Lower lobe of right lung (tissue), 2 donors: ENCODE measurements at places on chromosomes 5 and 9.

GRCh38 chr5:174596429-174596828, 128.0 kb upstream of the MSX2 start:
- no peak for DNase-seq

DNA sequence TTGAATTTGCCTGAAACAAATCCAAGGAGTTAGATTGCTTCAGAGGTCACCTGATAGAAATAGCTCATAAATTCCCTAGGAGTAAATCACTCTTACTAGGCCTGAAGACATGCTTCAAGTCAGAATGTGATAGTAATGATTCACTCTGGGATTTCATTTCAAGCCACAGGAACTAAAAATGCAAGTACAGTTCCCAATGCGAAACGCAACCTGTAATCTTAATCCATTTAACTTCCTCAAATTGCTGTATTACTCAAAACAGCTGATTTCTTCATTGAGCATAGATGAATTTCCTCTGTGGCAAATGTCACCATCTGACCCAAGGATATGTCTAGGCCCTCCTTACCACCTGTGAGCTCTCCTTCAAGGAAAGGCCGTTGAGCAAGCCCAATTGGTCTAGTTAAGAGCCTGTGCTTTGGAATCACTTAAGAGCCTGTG, 32.1 kb upstream of the IL6ST start:
- no peak for DNase-seq

GRCh38 chr9:122338994-122339393, 31.8 kb upstream of the PTGS1 start:
- DNase-seq: no peak

GRCh38 chr5:111308951-111309350, 84.8 kb downstream of the CAMK4 start:
- no peak for DNase-seq

DNA sequence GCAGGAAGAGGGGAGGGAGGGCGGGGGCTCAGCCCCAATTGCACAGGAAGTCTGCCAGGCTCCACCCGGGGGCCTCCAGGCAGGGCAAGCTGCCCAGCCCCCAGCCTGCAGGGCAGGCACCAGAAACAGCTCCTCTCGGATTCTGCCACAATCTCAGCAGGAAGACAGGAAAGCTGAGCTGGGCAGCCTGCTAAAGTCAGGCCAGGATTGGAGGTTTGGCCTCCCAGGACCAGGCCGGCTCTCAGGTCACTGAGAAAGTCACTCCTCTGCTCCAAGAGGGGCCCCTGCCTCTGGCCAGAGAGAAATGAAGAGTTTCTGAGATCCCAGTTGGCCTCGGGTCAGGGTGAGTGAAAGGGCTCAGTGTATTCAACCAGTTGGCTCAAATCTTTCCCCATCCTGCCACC, 54.6 kb upstream of the STXBP1 start:
- DNase-seq: peak; percentile 46

- DNase-seq: no peak
These were observed 67.1 kb downstream of the SIL1 start for GRCh38 chr5:139131062-139131461.

DNA sequence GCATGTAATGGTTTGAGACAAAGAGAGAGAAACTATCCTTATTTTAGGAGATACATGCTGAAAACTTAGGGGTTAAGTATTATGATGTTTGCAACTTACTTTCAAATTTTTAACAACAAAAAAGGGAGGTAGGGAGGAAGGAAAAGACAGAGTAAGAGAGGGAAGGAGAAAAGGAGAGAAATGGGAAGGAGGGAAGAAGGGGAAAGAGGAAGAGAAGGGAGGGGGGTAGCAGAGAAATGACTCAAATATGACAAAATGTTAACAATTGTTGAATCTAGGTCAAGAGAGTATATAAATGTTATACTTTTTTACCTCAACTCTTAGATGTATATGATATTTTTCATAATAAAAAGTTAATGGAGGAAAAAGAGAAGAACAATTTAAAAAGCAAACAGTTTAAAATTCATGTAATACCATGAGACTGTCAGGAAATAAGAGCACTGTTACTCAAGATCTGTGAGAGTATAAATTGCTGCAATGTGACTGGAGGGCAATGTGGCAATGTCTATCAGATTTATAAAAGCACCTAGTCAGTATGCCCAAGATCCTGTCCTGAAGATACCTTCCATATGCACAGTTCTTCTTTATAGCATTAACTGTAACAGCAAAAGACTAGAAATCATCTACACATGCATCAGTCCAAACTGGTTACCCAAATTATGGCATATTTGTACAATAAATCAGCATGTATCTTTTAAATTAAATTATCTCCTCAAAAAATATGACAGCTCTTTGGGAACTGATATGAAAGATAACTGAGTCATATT, 16.3 kb downstream of the FBXW11 start:
- no peak for DNase-seq

GRCh38 chr9:134962065-134962972, 44.6 kb upstream of the FCN1 start:
- DNase-seq: peak; percentile 40

DNA sequence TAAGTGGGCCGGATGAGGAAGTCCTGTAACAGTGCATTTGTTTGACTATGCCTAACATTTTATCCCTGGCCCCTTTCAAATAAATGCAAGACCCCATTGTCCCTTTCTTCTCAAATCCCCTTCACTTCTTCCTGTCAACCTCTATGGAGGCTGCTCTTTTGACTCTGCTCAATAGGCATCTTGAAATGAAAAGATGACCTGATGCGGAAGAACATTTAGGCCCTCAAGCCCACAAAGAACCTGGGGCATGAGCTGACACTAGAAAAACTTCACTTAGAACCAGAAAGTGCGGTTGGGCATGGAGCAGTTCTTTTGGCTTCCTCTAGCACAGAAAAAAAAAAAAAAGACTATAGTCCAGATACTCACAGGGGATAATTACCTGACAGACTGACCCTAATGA, 1434.7 kb upstream of the WWC1 start:
- DNase-seq: no peak

DNA sequence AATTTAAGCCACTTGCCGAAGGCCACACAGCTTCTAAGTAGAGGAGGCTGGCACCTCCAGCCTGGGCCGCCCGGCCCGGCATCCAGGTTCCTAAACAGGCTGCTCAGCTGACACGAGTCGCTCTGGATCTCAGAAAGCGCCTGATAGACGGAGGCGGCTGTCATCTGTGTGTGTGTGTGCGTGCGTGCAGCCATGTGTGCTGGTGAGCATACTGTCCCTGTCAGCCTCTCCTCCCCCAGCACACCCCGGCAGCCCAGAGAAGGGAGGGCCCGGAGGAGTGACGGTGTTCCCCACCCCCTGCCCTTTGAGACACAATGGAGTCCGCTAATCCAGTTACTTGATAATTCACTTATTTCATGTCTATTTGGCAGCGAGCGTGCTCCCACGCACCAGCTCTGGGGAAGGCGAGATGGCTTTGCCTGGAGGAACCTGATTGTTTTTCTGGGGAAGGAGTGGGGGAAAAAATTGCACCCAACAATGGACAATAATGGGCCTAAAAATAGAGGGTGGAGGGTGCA, 20.0 kb downstream of the NTNG2 start:
- DNase-seq: no peak

- no peak for DNase-seq
These were observed 181.6 kb upstream of the FST start for GRCh38 chr5:53298841-53299240.

DNA sequence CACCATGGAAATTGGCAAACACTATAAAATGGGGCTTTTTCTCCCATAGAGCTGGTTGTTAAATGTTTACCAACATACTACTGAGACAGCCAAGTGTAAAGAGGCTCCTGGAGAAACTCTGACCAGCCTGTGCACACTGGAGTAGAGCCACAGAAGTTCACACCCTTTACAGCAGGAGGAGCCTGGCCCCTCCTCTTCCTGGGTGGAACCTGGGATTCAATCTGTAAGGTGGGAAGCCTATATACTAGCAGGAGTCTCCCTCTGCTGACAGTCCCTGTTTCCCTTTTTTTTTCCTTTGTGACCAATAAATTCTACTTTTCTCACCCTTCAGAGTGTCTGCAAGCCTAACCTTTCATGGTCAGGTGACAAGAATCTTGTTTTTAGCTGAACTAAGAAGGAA, 10.4 kb upstream of the SLC30A5 start:
- no peak for DNase-seq

- no peak for DNase-seq
These were observed 102.2 kb upstream of the DAB2 start for GRCh38 chr5:39526914-39527477.

DNA sequence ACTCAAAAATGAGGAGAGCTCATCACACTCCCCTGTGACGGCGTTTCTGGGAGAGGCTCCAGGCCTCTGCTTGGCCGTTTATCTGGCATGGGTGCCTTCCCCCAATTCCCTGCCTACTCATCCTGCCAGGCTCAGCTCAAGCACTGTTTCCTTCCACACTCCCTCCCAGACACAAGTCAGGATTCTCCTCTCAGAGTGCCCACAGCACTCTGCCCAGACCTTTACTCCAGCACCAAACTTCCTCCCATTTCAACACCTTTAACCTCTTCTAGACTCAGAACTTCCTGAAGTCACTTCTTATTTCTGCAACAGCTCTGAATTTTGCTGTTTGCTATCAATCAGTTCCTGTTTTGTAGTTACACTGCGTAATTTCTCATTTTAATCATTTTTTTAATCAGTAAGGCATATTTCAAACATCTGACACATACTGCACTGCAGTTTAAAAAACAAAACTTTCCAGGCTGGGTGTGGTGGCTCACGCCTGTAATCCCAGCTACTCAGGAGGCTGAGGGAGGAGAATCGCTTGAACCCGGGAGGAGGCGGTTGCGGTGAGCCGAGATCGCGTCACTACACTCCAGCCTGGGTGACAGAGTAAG, 16.0 kb downstream of the TRMO start:
- peak; percentile 54 for DNase-seq

GRCh38 chr9:14909601-14909960, 647 bp downstream of the FREM1 start:
- no peak for DNase-seq

DNA sequence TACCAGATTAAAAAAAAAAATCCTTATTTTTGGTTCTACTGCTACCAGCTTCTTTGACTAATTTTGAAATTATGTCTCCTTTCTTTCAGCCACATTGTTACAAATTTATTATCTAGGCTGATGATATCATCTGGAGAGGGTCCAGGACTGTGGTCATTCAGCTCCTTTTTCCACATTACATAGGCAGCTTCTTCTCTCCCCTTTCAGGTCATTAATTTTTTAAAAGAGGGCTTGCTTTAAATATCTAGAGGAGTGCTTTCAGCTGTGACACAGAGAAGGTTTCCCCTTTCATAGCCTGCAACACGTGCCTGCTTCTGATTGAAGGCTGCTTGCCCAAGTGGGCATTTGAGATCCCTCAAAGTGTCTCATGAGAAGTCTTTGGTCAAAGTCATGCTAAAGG, 155.7 kb upstream of the PAPPA start:
- no peak for DNase-seq

- no peak for DNase-seq
These were observed 4.8 kb downstream of the GLIPR2 start for GRCh38 chr9:36141288-36141687.

DNA sequence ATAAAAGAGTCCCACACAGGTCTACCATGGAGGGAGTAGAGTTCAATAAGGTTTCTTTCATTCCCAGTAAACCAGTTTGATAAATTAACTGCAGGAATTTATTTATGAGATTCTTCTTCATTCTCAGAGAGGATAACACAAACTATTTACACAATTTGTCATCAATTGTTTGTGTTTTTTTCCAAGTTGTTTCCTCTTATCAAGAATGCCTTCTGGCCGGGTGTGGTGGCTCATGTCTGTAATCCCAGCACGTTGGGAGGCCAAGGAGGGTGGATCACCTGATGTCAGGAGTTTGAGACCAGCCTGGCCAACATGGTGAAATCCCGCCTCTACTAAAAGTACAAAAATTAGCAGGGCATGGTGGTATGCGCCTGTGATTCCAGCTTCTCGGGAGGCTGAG, 216.7 kb downstream of the MLLT3 start:
- no peak for DNase-seq

- DNase-seq: no peak
These were observed 21.5 kb downstream of the SERINC5 start for GRCh38 chr5:80234116-80234948.

DNA sequence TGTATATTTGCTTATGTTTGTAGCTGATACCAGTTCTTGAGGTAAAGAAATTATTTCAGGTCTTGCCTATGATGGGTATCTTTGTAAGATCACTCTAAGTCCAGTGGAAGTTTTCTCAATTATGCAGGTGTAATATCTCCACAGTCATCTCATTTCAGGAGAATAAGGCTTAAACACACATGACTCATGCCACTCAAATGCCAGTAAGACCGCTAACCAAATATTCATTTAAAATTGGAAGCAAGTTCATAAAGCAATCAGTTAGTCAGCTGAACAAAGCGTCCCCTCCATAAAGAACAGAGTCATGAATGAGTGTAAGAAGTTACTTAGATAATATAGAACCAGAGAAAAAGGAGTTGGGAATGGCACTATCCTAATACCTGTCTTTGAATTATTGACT, 248.7 kb downstream of the LURAP1L start:
- no peak for DNase-seq

- DNase-seq: peak; percentile 65
These were observed 12.7 kb upstream of the CCL27 start for GRCh38 chr9:34675048-34675714.

DNA sequence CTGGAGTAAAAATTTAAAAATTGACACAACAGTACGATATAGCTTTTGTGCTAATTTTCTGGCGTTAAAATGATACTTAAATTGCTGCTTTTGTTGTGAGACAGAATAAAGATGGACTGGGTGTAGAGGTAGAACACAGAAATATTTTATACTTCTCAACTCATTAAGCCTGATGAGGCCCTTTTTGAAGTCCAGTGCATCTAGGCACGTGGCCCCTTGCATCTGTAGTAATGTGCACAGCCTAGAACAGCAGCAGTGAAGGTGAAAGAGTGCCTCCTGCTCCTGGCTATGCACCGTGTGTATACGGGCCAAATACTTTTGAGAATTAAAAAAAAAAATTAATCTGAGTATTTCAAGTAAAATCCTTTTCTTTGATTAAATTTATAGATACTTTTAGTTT, 115.6 kb downstream of the XRCC4 start:
- DNase-seq: no peak

GRCh38 chr5:170429014-170429413, 39.8 kb upstream of the KCNMB1 start:
- DNase-seq: no peak

GRCh38 chr5:83720836-83721537, at the start of gene HAPLN1:
Gene HAPLN1 (minus strand): TSS chr5:83720855. CDS start chr5:83673523, 47,332 bp downstream.
- no peak for DNase-seq

GRCh38 chr5:124034963-124035362, 523.0 kb downstream of the CSNK1G3 start:
- DNase-seq: no peak

- no peak for DNase-seq
These were observed 42.5 kb upstream of the PPARGC1B start for GRCh38 chr5:149687486-149688168.

- DNase-seq: no peak
These were observed 641.6 kb downstream of the NR2F1-AS1 start for GRCh38 chr5:92939428-92939827.

GRCh38 chr5:3958389-3958788, 362.8 kb downstream of the IRX1 start:
- DNase-seq: no peak

GRCh38 chr9:12368569-12368968, 324.6 kb upstream of the TYRP1 start:
- no peak for DNase-seq

- DNase-seq: no peak
These were observed 2.0 kb downstream of the CCL19 start for GRCh38 chr9:34689116-34689470.

GRCh38 chr5:139942243-139942642, 100.9 kb downstream of the NRG2 start:
- no peak for DNase-seq

GRCh38 chr5:167701051-167701450, 590.4 kb upstream of the WWC1 start:
- no peak for DNase-seq

- no peak for DNase-seq
These were observed 137.5 kb downstream of the CPLANE1 start for GRCh38 chr5:37111426-37112382.
